ENCODE measurements at places on chromosomes 1 and 21. TPM values are rescaled to one million over a fixed set of nuclear protein-coding genes. Genes with fewer than 3 reads are reported as not detected.

GRCh38 chr1:94542088-94542870 lies 720 bp upstream of the F3 start:
- DNase-seq, result peak; percentile 72

GRCh38 chr21:43325968-43326715 lies 100.8 kb downstream of the SIK1 start:
- DNase-seq, result no peak

GRCh38 chr1:12469493-12469892 lies 148.5 kb downstream of the DHRS3 start:
- no peak for DNase-seq

CFHR4 gene
- not detected for total RNA-seq

DNA sequence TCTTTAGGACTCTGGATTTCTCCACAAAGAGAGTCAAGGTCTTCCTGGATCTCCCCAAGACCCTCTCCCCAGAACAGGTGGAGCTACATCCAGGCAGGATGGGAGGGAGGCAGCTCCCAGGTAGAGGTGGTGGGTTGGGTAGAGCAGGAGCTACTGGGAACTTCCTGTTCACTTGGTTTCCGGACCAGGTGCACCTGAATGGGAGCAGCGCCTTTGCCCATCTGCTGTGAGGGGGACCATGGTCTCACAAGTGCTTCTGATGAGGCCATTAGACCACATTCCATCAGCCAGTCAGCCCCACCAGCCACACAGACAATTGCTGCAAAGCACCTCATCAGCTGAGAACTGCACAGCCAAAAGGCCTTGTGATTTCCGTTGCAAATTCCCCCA lies 188.8 kb downstream of the MATN1 start:
- no peak for DNase-seq
